ENCODE measurements at places on chromosomes 2 and 18.

- DNase-seq = no peak
These were observed 150.5 kb downstream of the EN1 start for GRCh38 chr2:118696786-118697465.

DNA sequence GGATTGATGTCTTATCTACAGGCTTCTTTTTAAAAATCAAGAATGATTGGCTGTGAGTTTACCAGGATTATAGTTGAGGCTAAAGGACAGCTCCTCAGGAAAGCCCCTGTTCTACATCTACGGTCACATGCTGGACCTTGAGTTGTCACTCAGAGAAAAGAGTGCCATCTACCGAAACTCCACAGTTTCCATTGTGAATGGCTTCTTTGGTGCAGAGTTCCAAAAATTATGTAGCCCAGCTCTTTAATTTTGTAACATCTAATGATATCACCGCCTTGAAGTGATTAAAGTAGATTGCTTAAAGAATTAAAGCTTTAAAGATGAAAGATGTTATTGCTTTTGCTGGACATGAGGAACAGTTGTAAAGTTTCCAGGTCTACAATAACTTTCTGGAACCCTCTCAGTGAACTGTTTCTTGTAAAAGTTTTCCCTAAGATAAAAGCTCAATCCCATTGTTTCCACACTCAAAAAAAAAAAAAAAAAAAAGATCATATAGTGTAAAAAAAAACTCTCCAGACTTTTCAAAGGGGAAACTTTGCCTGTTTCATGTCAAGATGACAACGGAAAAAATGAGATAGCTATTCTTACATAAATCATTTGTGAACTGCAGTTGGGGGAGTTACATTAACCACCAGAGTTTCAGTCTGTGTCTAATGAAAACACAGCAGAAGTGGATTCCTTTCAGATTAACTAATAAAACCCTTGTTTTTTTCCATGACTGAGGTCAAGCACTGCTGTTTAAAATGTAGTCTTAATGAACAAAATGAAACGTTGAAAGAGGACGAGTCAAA is 4.3 kb downstream of the COL3A1 start:
- DNase-seq = no peak

- no peak for DNase-seq
These were observed 4.5 kb downstream of the INPP5D start for GRCh38 chr2:233064530-233065199.

- DNase-seq = no peak
These were observed 43.0 kb downstream of the KLF7 start for GRCh38 chr2:207122651-207123334.

GRCh38 chr2:172046866-172047565 is 38.3 kb upstream of the DLX1 start:
- DNase-seq = no peak

- peak; percentile 67 for DNase-seq
These were observed 180.3 kb downstream of the ANKRD44 start for GRCh38 chr2:197130318-197130717.

DNA sequence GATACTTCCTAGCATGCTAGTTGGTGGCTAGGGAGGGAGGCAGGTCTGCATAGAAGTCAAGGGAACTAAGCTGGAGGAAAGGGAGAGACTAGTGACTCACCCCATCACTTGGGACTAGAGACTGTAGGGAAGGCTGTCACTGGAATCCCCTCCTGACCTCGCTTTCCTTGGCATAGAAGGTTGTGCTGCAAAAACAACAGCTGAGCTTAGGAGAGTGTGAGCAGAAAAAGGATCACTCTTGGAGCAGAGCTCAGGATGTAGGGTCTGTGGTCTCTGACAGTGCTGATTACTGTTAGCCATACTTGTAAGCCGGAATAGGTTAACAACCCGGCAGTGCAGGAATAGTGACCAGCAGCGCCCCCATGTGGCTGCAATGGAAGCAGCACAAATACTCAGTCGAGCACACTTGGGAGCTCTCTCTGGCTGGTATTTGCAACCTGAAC is 66.9 kb upstream of the SMAD2 start:
- DNase-seq = no peak

DNA sequence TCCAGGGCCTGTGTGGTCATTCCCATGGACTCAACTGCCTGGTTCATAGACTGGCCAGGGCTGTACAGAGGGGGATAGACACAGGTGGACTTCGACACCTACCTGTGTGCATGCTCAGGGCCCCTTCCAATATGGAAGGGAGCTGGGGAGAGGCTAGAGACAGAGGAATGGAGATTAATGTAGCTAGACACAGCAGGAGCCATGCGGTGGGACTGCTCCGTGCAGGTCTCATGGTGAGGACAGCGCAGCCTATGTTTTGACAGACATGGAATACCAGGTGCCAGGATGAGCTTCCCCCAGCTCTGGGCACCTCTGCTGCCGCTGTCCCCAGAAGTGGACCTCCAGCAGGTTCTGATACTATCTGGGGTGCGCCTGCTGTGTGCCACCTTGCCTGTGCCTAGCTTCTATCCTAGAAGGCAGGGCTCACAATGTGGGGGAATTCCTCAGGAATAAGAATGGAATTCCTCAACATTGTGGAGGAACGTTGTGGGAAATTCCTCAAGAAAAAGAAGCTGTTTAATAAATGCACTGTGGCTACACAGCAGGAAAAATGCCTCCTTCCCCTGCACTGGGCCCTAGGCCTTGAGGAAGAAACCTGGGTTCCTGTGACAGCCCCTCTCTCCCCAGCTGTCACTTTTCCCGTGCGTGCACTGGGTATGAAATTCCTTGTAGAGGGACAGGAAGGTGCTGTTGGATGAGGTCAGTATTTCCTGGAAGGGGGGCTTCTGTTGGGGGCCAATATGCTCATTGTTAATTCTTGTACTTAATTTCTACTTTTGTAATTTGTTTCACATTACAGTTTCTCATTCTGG is 7.3 kb downstream of the IL1R1 start:
- no peak for DNase-seq

DNA sequence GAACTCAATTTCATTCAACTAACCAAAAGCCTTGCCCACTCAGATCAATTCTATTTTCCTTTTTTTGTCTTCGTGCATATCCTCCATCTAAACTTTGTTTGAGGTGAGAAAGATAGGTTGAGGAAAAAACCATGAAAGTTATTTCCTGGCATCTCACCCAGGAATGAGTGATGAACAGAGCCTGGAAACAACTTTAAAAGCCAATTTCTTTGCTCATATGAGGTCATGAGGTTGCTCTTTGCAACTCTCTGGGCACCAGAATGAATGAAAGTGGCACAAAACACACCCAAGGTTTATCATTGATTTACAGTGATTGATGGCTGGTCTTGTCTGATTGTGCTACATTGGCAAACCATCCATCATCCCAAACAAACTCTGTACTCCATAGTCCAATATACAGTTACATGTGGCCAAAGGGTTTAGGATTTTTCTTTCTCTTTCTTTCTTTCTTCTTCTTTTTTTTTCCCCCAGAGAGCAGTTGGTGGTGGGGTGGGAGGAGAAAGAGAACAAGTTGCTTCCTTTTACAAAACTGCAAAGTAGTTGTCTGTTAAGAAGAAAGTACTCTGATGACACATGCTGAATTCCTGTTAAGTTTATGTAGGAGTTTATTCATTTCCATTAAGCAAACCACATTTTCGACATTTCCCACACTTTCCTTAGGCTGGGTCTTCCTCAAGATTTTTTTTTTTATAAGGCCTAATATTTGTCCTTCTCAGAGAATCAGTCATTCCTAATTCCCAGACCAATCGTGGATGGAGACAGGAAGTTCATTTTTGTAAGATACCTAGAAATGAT is 575.9 kb upstream of the ZEB2 start:
- DNase-seq = no peak

GRCh38 chr2:43040084-43040854 is 186.1 kb downstream of the ZFP36L2 start:
- no peak for DNase-seq

- DNase-seq = no peak
These were observed 53.8 kb upstream of the TMEM163 start for GRCh38 chr2:134772493-134773169.

DNA sequence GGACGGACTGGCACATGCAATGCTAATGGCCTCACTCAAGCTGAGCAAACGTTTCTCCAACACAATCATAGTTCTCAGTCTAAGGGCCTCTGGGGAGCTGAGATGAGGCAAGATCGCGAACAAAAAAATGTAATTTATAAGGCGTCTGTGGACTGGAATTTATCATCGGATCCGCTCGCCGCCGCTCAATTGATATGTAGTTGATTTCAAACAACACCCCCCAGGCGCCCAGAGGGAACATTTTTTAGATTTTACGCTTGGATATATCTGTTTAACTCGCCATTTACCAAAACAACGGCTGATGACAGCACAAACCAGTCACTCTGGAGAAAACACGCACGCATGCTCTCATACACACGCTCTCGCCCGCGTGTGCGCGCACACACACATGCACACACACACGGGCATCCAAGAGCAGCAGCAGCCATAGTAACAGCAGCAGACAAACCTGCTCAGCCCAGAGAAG is 335.8 kb downstream of the SMAD2 start:
- no peak for DNase-seq

GRCh38 chr18:54906331-54907185 is 52.7 kb downstream of the CCDC68 start:
- DNase-seq = no peak

DNA sequence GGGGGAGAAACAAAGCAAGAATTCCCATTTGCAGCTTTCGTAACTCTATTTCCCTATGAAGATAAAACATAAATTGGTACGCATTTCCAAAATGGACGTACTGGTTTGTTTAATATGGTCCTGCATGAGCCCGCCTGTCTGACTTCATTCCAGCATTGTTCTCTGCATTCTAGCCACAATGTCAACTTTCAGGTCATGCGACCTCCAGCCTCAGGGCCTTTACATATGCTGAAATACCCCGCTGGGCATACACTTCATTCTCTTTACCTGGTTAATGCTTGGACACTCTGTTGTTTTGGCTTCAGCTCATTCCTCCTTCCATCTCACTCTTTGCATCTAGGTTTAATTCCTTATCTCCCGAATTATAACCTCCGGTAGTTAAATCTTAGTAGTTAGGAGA is 103.7 kb upstream of the DNMT3A start:
- no peak for DNase-seq

GRCh38 chr2:172461591-172462372 is 34.4 kb downstream of the ITGA6 start:
- DNase-seq = peak; percentile 54

GRCh38 chr2:177328056-177328455 is 63.5 kb upstream of the NFE2L2 start:
- no peak for DNase-seq

DNA sequence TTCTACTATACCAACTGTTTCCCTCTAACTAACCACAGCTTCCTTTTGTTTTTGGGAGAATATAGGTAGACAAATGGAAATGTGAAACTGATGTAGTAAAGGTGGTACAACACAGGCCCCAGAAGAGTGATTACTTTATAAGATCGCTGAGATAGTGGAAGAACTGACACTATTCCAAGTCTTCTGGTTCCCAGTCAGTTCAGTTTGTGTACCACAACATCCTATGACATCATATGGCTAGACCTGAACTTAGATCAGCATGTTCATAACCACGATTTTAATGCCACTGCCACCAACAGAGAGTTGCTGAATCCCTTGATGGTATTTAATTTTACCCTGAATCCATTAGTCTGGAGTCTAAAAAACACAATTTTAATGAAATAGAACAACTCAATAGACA is 328.9 kb downstream of the GPD2 start:
- DNase-seq = no peak

GRCh38 chr2:86015006-86015405 is 90.7 kb downstream of the POLR1A start:
- no peak for DNase-seq

GRCh38 chr2:9473985-9474360 is 378 bp upstream of the IAH1 start:
- no peak for DNase-seq
